ENCODE measurements at places on chromosomes 6 and 20.

DNA sequence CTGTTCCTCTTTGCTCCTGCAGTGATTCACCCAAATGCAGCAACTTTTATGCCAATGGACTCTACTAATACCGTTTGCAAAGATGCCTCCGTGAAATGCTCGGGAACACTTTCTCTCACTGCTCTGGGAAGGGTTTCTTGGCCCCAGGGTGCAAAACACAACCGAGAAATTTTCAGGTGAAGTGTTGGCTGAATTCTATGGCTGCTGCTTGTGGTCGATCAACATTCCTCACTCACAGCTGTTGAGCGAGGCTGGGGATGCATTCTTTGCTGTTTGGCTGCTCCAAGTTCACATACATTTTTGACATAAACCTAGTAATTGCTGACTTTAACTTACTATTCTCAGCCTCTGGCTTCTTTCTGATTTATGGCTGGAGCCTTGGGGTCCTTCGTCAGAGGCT lies 342.0 kb upstream of the CHD6 start:
- DNase-seq = no peak

- no peak for DNase-seq
These were observed 156.3 kb downstream of the SCML4 start for GRCh38 chr6:107667790-107668189.

- no peak for DNase-seq
These were observed 192.5 kb upstream of the PLCB4 start for GRCh38 chr20:8876366-8876765.

- no peak for DNase-seq
These were observed 504 bp downstream of the B4GALT5 start for GRCh38 chr20:49712996-49713752.

DNA sequence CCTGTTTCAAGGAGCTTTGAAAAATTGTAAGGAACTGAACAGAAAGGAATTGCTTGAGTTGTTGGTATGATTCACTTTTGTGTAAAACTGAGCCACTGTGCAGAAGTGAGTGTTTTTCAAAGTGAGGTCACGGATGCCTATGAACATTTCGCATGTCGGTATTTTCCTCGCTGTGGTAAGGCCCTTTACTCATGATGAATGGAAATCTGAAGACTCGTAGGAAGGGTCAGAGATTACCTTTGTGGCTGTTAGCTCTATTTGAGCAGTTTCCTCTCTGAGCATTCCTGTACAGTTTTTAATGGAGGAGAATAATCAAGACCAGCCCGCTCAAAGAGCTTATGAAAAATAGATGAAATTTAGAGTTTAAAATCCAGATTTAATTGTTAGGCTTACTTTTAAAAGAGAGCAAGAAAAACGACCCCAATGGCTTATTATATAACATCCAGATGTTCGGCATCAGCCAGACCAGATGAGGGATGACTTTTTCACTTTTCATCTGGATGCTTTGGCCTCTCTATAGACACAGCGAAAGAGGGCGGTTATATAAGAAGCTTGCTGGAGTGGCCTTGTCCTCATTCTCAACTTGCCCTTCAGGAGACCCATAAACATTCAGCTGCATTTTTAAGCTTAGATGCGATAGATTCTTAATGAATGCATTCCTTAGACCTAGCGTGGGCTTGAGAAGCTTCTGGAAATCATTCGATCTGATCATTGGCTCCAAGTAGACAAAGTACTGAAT lies 99.5 kb downstream of the CD83 start:
- DNase-seq = no peak

DNA sequence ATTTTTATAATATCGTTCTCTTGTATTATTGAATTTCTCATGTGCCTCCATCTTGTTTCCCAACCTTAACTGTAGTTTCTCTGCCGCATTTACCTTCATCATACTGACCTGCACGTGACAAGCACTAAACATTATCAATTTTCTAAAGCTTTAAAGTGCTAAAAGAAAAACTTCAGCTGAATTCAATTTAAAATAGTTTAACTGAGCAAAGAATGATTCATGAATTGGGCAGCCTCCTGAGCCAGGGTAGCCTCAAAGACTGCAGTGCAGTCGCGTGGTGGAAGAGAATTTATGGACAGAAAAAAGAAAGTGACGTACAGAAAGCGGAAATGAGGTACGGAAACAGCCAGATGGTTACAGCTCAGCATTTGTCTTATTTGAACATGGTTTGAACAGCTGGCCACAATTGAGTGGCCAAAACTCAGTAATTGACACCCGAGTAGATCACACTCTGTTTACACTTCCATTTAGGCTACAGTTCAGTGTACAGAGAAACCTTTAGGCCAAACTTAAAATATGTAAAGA lies 4.2 kb upstream of the ZDHHC14 start:
- no peak for DNase-seq
